Suprapubic skin (tissue), 4 donors: ENCODE measurements at places on chromosomes 7 and 10. TPM values are rescaled to one million over a fixed set of nuclear protein-coding genes. Genes with fewer than 3 reads are reported as not detected.

- DNase-seq = no peak
Observed at GRCh38 chr10:107689323-107689722, 524.8 kb upstream of the SORCS1 start.

HYAL4 gene
- 2.8 TPM for total RNA-seq

SFTPD gene
- 2.7 TPM for total RNA-seq

GRCh38 chr10:123245264-123245663, 91.1 kb downstream of the BUB3 start:
- no peak for DNase-seq

- DNase-seq = no peak
Observed at GRCh38 chr7:6241607-6241973, 30.8 kb downstream of the CYTH3 start.

- DNase-seq = no peak
Observed at GRCh38 chr10:133257489-133258065, 19.1 kb downstream of the ADAM8 start.

DNA sequence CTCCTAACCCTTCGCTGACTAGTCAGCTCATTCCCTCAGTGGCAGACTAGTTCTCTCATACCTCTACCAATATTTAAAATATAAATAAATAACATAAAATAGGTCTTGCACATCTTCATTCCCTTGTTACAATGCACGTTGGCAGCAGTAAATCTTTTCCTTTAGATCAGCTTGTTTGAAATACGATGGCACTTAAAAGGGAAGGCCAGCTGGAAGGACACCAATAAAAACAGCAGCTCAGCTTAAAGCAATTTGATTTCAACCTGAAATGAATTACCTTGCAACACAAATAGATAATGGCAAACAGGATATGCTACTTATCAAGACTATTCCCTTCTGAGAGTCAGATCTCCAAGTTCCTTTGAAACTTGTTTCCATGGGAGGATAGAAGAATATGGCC, 321.8 kb downstream of the GFRA1 start:
- no peak for DNase-seq

CCDC146 gene
- total RNA-seq = 13.7 TPM

- no peak for DNase-seq
Observed at GRCh38 chr10:73873142-73873837, 1.1 kb downstream of the CAMK2G start.

SPDYE9 gene
- not detected for total RNA-seq
